AG10803 (cell line): ENCODE measurements at places on chromosomes 11 and 22.

- no peak for DNase-seq
Observed at GRCh38 chr11:66286699-66287098, 2.2 kb downstream of the YIF1A start.

GRCh38 chr22:25202290-25202921 lies 2.7 kb downstream of the CRYBB3 start:
- DNase-seq, result peak; percentile 43

DNA sequence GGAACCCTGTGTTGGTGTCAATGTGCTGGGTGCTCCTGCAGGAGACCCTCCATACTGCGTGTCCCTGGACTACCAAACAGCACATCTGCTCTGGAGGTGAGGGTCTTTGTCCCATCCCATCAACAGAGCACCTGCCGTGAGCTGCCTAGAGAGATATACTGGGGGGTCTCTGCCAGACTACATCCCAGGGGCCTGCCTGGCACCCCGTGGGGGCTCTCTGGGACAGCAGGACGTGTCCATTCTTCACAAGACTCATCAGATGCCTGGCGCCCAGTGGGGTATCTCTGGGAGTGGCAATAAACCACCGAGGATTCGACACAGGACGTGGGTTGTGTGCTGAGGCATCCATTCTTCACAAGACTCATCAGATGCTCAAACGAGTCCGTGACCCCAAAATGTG lies 42.7 kb downstream of the SHANK2 start:
- DNase-seq, result no peak

GRCh38 chr11:120413480-120413879 lies 77.3 kb downstream of the ARHGEF12 start:
- DNase-seq, result peak; percentile 82

- no peak for DNase-seq
Observed at GRCh38 chr22:45240104-45240809, 437 bp downstream of the KIAA0930 start.
